ENCODE measurements at places on chromosomes 13 and 19.

DNA sequence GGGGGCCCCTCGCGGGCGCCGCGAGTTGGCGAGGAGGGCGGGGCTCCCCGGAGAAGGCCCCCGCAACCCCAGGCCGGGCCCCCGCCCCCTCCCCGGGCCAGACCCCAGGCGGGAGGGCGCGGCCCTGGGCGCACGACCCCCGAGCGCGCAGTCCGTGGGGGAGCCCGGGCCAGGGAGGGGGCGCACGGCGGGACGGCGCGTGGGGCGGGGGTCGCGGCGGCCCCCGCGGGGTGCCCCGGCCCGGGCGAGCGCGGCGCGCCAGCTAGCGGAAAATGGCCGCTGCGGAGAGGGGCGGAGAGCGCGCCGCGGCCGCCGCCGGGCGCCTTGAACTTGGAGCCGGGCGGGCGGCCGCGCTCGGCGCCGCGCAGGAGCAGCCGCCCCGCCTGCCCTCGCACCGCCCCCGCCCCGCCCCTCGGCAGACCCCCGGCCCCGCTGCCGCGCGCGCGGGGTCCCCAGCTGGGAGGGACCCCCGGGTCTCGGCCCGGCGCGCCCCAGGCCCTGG is 6.4 kb upstream of the NFIC start:
- no peak for DNase-seq

DNA sequence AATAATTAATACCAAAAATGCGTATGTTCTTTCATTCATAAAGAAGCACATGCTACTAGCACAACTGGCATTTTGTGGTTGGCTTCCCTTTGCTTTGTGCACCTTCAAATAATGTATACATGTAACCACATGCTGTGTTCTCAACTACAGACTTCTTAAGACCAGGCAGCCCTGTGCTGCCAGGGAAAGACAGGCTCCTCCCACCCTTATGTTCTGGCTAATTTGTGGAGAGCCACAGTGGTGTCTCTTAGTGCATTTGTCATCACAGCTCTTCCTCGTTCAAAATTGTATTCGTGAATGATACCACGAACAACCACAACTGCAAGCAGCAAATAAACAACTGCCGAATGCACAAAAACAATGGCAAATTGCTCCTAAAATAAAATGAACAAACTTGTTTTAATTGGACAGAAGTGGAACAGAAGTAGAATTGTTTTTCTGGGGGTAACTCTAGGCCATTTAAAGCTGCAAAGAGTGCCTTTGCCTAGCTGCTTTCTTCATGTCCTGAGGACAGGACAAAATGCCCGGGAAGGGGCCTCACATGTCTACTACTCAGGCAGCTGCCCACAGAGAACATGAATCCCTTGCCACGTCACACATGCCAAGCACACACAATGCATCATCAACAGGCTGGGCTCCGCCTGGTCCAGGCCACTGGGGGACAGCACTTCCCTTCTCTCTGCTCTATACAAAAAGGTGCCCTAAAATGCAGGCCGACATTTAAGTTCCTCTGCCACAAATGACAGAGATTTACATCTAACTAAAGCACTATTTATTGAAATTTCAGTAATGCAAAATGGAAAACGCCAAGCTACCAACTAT is 21.7 kb downstream of the IRS2 start:
- DNase-seq: no peak

- DNase-seq: no peak
Measured at GRCh38 chr19:43634068-43634467, 5.6 kb downstream of the CADM4 start.

GRCh38 chr13:49348751-49349150 is 95.1 kb downstream of the CAB39L start:
- DNase-seq: no peak

DNA sequence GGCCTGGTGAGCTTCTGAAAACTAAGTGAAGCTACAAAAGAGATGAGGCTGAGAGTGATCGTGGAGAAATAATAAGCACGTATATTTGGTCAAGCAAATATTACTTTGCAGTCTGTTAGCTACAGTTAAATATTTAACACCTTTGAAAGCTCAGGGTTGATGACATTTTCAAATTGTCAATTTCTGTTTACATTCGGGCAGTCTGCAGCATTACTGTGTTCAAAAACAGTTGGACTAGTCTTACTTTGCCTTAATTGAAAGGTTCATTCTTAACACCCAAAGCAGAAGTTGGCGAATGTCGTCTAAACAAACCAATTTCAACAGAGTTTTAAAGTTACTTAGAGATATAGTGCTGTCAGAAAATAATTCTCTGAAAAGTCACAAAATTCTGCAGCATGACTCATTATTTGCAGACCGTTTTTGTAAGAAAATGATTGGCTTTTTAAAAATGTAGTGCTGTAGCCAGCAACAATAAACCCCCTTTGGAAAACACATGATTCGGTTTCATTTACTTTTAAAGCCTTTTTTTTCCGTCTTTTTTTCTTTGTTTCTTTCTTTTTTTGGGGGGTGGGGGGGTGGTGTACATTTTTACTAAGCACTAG is 549.0 kb downstream of the GPC6 start:
- no peak for DNase-seq
